Neuronal stem cell (in vitro differentiated cells): ENCODE measurements at places on chromosomes 2 and 18.

DNA sequence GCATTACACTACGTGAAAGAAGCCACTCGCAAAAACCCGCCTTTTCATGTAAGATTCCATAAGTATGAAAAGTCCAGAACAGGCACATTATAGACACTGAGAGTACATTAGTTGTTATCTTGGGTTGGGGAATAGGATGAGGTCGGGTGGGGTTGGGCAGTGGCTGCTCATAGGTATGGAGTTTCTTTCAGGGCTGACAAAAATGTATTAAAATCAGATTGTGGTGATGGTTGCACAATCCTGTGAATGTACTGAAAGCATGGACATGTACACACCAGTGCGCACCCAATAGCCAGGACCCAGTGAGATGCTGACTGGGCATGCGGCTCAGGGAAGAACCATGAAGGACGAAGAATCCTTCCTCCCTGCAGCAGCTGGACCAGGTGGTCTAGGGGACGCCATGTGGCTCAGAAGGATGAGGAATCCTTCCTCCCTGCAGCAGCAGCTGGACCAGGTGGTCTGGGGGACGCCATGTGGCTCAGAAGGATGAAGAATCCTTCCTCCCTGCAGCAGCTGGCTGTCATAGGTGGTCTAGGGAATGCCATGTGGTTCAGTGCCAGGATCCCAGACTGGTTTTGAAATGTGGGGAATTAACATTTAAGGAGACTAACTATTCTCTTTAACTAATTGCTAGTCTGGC lies 50.1 kb downstream of the MBP start:
- no peak for DNase-seq

GRCh38 chr18:11051462-11051861 lies 97.9 kb downstream of the PIEZO2 start:
- DNase-seq: no peak

DNA sequence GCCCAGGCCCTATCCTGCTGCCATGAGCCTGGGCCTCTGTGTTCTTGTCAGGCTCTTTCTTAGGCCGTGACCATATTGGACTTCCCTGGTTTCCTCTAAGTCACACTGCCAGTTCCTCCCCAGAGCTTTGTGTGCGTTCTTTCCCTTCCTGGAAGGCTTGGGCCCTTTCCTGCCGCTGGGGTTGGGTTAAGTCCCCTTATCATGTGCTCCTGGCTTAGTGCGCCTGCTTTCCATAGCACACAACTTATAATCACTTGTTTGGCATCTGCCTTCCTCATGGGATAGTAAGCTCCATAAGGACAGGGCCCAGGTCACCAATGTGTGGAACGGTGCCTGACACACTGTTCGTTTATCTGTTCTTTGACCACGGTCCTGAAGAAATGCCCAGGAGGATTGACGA lies 31.3 kb downstream of the NIFK start:
- no peak for DNase-seq

DNA sequence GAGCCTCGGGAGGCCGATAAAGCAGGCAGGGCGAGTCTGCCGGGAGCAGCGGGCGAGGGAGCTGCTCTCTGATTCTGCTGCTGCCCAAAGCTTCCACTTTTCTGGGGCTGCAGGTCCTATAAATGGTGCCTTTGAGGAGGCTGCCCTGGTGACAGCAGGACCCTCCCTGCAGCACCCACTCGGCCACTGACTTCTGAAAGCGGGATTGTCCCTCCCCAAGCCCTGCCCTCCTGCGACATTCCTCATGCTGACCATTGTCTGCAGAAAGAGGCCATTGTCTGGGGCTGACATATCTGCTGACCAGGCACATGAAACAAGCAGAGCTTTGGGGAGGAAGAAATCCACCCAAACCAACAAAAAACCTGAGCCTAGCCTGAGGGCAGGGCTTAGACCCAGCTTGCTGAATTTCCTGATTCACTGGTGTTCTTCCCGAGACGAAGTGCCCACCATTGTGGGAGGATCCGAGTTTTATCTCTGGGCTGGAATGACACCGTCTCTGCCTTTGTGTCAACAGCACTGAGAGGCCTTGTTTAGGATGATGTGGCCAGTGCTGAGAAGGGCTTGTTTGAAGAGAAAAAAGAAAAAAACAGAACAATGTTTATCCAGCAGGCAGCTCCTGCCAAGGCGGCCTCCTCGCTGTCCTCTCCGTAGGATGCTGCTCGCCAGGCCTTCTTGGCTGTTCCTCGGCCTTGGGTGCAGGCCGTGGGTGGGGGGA lies 129.7 kb downstream of the MYCN start:
- peak; percentile 49 for DNase-seq

GRCh38 chr2:120984452-120985173 lies 248.9 kb downstream of the GLI2 start:
- DNase-seq: no peak

GRCh38 chr2:33196700-33197099 lies 249.9 kb downstream of the LTBP1 start:
- no peak for DNase-seq

DNA sequence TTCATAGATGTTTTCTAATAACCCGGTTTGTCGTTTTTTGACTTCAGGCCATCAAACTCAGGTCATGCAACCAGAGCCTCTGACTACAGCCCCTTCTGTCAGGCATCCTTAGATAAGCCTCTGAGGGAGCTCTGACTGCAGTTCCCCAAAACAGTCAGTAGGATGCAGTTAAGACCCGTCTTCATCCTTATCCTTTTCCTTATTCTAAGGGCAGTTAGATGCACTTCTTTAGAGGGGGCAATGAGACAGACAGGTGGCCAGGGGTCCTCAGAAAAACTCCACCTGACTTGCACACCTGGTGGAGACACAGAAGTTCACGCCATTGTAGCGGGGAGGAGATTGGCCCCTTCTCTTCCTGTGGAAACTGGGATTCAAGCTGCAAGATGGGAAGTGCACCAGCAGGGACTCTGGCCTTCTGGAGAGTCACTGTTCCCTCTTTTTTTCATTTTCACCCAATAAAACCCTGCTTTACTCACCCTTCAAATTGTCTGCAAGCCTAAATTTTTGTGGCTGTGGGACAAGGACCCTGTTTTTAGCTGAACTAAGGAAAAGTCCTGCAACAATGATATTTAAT lies 104.8 kb upstream of the TFPI start:
- peak; percentile 36 for DNase-seq

- DNase-seq: no peak
Measured at GRCh38 chr18:42024131-42024530, 69.1 kb downstream of the PIK3C3 start.

- DNase-seq: no peak
Measured at GRCh38 chr2:75494137-75494769, 66.5 kb downstream of the EVA1A start.

DNA sequence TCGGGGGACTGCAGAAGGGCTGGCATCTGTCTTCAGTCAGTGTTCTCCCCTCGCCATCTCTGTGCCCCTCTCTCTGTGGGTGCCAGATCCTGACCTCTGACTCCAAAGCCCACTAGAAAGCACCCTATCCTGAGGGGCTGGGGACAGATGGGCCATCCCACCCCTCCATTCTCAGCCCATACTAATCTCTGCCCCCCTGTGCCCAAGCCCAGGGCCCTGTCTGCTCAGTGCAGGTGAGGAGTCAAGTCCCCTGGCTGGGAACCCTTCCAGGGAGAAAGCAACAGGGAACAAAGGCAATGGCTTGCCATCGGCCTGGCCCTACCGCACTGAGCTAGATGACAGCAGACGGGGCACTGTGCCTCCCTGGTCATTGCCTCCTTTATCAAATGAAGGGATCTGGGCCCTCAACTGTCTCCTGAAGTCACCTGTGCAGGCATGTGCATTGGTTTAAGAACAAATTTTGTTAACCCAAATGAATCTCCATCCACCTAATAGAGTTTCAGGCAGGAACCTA lies 42.7 kb upstream of the ID2 start:
- no peak for DNase-seq

DNA sequence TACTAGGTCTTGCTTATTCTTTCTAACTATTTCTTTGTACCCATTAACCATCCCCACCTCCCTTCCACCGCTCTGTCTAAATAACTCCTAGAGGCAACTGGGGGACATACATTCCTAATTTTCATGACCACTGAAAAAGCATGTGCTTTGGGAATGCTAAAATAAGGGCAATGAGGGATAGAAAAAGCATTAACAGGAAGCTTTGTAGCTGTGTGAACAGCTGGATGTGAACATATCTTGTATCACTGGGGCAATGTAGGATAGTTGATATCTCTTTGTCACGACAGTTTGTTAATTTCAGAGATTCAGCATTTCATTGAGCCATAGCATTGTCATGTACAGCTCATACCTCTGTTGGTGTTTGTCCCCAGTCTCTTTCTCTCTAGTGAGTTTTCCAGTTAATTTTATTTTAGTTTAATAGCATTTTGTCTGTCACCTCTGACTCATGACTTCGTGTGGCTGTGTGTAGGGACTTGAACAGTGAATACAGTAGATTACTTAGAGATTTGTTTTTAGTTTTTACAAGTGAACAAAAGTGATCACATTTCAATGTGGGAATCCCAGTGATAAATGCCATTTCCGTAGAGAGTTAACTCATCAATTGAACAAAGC lies 230.3 kb upstream of the NRP2 start:
- DNase-seq: no peak

- no peak for DNase-seq
Measured at GRCh38 chr2:224927646-224928173, 114.6 kb downstream of the DOCK10 start.

GRCh38 chr18:38759457-38759856 lies 1193.9 kb upstream of the CELF4 start:
- DNase-seq: no peak
